ENCODE measurements at places on chromosomes 13 and 19.
A peak's percentile ranks its signal among the peaks of the same experiment; 100 is the strongest.

DNA sequence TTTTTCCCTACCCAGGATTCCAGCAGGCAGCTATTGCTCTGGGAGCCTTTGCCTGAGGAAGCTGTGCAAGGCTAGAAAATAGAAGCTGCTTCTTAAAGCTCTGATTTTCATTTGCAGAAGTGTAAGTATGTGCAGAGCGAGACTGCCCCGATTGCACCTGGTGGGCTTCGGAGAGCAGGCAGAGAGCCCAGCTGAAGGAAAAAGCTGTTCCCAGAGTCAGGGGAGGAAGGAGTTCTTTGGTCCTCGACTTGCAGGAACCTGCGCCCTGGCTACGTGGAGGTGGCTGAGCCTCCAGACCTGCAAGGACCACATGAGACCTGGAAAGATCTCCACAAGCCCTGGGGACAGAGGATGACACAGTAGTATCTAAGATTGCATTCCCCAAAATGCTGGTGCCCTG, 235.0 kb upstream of the ARGLU1 start:
- DNase-seq = no peak

- DNase-seq = no peak
Measured at GRCh38 chr13:109012115-109012514, 382.7 kb downstream of the MYO16 start.

DNA sequence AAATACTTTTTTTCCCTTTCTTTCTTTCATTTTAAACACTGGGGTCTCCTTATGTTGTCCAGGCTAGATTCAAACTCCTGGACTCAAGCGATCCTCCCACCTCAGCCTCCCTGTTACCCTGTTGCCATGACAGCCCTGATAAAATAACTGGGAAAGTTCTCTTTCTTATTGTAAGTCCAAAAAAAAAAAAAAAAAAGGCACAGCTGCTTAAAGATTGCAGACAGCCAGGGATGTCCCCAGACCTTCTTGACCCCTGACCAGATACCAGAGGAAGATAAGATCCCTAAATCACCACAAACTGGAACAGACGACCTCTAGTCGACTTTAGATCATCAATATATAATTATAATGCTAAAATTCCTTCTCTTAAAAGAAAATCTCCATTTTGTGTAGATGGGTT, 1.1 kb upstream of the MVB12A start:
- DNase-seq = no peak

DNA sequence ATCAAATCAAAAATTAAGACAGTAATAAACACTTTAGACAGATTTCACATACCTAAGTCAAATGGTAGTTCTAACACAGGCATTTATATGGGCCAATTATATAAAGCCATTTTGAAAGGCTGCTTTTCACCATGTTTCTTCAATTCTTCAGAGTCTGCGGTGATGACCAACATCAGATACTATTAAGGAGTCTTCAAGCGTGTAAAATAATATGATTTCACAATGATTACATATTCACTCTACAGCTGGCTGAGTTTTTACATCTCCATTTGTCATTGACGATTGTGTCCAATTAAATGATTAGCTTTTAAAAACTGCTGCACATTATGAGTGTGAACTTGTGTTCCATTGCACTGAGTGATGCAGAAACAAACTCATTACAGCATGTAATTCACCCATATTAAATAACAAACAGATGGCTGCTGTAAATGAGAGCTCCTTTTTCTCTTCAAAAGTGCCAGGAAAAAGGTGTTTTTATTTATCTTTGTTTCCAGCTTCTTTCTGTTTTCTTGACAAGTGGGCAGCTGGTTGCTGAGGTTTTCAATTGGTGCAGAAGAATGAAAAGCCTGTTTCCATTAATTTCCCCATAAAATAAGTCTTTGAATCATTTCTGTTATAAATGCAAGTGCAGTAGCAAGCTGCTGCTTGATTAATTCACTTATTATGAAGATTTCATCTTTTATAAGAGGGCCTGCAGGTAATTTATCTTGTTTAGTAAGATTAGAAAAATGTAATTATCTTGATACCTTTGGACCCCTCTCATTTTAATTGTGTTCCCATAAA, 676.1 kb upstream of the KLHL1 start:
- no peak for DNase-seq

DNA sequence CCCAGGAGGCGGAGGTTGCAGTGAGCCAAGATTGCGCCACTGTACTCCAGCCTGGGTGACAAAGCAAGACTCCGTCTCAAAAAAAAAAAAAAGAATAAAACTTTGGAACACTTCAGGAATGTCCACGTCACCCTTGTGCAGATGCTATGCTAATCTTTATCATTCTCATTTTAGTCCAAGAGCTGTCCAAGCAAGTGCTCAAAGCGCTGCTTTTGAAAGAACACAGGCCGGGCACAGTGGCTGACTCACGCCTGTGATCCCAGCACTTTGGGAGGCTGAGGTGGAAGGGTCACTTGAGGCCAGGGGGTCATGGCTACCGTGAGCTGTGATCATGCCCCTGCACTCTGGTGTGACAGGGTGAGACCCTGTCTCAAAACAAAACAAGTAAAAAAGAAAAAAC, 11.1 kb upstream of the UQCR11 start:
- no peak for DNase-seq

GRCh38 chr13:94710065-94710781, 2.1 kb downstream of the SOX21 start:
- DNase-seq = no peak

DNA sequence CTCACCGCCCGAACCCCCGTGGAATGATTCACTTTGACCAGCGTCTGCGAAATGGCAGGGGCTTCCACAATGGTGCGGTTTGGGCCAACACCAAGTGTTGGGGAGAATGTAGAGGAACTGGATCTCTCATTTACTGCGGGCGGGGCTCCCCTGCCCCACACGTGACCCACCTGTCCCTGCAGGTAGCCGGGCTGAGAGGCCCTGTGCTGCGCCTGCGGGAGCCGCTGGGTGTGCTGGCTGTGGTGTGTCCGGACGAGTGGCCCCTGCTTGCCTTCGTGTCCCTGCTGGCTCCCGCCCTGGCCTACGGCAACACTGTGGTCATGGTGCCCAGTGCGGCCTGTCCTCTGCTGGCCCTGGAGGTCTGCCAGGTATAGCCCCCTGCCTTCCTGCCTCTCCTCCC, 5.8 kb upstream of the FLT3LG start:
- no peak for DNase-seq

GRCh38 chr13:70388935-70389334, 280.7 kb upstream of the KLHL1 start:
- DNase-seq = no peak

GRCh38 chr13:39835253-39835652, 179.8 kb downstream of the COG6 start:
- DNase-seq = no peak

- DNase-seq = peak; percentile 96
Measured at GRCh38 chr19:17855280-17856152, 4.2 kb upstream of the RPL18A start.

DNA sequence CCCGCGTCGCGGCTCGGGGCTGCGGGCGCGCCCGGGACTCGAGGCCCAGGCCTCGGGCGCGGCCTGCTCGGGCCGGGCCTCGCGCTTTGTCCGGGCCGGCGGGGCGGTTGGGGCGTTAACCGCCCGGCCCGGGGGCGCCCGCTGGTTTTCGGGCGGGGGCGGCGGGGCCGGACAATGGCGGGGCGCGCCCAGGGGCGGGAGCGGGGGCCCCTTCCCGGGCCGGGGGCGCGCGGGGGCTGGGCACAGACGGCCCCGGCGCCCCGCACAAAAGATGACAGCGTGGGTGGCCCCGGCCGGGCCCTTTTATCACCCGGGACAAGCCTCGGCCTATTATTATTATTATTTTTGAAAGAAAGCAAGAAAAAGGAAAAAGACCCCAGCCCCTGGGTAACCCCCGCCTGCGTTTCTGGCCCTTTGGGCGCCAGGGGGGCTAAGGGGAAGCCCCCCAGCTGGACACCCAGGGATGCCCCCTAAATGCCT, 419 bp downstream of the KDM4B start:
- DNase-seq = no peak

- no peak for DNase-seq
Measured at GRCh38 chr19:496112-496665, at the start of gene MADCAM1. TSS of gene MADCAM1 (plus strand) at chr19:496486. CDS start at chr19:496500, 14 bp downstream.

DNA sequence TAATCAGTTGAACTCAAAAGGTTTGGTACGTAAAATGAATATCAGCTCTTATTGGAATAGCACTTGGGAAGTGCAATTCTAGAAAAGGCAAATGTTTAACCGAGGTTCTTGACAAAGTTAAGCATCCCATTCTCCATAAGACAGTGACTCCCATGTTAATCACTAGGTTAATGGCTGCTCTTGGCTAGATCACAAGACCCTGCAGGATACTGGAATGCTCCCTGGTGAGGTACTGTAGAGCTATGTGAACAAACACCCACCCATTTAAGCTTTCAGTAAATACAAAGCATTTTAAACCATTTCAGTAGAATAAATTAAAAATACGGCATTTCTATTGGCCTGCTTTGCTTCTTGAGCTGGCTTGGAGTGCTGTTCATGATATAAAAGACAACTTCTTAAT, 56.5 kb downstream of the TDRD3 start:
- DNase-seq = no peak

DNA sequence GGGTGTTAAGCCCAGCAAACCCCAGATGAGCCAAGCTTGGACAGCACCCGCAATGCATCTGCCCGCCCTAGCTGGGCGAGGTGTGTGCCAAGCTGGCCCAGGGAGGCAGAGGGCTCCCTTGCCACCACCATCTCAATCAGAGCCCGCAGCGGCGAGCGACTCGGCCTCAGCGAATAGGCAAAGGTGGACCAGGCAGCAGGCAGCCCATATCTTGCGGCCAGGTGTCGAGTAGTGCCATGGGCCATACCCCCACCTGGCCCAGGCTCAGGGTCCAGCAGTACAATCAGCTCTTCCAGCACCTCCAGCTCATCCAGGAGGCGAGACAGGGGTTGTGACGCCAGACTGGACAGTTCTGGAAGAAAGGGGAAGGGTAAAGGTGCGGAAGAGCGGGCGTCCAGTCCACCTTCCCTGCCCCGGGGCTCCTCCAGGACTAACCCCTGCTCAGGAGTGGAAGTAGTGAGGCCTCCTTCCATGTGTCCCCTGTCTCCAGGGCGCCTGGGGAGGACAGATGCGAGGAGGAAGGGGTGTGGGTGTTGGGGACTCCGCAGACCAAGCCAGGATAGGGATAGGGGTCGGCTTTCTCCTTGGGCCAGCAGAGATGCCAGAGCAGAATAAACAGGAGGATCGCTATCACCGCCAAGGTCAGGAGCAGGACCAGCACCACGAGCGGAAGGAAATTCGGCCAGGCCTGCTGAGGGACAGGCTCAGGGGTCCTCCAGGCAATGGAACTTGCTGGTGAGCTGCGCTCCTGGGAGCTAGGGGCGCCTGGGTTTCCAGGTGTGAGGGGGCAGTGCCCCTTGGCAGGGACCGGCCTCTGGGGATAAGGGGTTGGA, 2.8 kb downstream of the IGFLR1 start:
- DNase-seq = no peak

GRCh38 chr13:24053519-24054251, 106.8 kb upstream of the SPATA13 start:
- peak; percentile 29 for DNase-seq

DNA sequence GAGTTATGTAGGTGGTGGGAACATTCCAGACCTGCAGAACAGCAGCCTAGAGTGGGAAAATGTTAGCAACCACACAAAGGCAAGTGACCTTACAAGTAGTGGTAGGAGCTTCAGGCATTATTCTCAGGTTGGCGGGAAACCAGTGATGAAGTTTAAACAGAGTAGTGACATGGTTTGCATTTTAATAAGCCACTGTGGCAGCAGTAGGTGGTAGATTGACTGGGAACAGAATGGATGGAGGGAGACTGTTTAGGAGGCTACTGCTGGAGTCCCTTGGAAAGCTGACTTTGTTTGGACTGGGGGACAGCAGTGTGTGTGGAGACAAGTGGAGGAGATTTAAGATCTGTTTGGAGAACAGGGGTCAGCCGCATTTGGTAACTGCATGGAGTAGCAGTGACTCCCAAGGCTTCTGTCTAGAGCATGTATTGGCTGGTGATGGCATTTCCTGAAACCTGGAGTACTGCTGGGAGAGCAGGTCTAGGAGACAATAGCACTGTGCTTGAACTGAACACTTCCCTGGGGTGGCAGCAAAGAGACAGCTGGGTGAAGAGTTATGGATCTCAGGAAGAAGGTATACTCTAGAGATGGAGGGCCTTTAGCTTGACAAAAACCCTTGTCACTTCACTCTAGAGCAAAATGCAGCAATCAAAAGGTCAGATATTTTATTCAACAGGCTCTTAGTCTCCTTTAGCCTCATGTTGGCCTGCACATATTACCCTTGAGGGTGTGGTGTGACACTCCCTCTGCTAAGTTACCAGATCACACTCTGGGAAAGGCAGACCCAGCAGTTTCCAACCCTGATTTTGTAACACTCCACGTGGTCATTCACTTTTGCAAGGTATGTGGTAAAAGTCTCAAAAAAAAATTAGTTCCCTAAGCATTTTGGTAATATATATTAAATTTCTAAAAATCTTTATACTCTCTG, 70.3 kb downstream of the DHRS12 start:
- DNase-seq = no peak

DNA sequence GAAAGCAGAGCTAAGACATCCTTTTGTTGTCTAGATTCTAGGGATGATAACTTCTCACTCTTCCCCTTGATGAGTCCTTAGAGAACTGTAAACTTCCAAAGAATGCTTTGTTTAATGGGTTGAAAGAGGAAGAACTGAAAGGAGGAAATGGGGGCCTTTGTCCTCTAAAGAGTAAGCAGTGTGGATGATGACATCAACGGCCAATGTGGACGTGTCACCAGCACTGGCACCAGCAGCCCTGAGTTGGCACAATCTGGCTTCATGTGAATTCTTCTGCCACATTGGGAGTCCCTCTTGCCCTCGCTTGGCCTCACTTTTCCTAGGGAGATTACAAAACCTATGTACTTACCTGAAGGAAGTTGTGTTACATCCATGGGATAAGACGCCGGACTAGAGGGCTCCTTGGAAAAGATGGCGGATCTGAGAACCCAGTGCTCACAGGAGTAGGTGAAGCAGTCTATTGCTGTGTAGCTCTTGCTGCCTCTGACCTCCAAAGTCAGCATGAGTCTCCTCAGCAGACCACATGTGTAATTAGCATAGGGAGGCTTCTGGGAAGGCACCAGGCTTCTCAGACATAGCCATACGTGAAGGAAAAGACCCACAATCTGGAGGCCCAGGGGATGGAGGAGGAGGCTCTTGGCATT, 62.8 kb downstream of the RGCC start:
- no peak for DNase-seq

DNA sequence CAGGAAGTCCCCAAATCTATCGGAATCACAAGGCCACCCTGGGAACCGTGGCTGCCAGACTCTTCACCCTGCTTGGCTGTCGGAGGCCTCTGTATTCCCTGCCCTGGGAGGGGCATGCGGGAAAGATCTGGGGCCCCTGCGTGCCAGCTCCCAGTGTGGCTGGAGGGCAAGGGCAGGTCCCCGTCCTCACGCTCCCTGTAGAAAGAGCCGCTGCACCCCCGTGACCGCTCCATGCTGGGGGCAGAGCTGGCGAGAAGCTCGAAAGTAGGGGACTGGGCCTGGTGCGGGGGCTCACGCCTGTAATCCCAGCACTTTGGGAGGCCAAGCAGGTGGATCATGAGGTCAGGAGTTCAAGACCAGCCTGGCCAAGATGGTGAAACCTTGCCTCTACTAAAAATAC, 208.4 kb upstream of the SOX1 start:
- DNase-seq = no peak

- no peak for DNase-seq
Measured at GRCh38 chr13:26221399-26221720, 754 bp downstream of the RNF6 start.
